ENCODE measurements at places on chromosomes 5 and 9.

DNA sequence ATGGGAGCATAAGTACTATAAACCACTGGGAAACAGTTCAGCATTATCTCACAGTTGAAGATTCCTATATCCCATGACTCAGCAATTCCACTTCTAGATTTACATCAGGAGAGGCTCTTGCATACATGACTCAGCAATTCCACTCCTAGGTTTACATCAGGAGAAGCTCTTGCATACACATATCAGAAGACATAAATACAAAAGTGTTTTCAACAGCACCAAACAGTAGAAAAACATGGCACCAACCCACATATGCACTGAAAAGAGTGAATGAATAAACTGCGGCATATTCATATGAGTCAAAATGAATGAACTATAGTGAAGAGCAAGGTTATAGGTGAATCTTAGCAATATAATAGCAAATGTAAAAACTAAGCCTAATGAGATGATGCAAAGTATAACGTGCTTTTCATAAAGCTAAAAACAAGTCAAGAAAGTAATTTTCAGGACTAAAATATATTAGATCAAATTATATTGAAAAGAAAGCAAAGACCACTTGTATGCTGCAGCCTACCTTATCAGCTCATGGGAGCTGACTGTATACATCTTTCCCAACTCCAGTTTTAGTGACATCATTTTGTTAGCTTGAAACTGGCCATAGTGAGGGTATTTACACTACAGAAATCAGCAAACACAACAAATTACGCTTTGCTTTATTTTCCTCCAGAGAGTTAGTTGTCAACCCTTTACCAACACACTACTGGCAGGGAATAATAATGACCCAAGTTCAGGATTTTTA, 95.8 kb downstream of the ANKRD18B start:
- no peak for DNase-seq

DNA sequence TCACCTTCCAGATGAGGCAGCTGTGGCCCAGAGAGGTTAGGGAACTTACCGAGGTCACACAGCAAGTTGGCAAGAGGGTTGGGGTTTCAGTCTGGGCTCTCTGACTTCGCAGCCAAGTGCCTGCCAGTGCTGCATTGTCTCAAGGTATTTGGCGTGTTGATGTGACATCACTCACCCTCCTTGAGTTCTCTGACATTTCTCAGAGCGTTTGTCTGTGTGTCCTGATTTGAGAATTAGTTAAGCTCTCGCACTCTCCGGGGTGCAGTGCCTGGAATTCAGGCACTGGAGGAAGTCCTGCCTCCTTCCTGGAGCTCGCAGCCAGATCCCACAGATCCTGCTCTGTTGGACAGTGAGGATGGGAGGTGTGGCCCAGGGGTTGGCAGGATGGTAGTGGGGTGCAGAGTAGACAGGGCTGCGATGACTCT, 25.7 kb downstream of the WWC1 start:
- no peak for DNase-seq

GRCh38 chr9:32735476-32735875, 47.9 kb upstream of the TMEM215 start:
- DNase-seq = no peak

GRCh38 chr9:134592018-134592818, 49.4 kb upstream of the COL5A1 start:
- DNase-seq = peak; percentile 36

GRCh38 chr5:177015156-177015555, 7.3 kb upstream of the ZNF346 start:
- DNase-seq = no peak

DNA sequence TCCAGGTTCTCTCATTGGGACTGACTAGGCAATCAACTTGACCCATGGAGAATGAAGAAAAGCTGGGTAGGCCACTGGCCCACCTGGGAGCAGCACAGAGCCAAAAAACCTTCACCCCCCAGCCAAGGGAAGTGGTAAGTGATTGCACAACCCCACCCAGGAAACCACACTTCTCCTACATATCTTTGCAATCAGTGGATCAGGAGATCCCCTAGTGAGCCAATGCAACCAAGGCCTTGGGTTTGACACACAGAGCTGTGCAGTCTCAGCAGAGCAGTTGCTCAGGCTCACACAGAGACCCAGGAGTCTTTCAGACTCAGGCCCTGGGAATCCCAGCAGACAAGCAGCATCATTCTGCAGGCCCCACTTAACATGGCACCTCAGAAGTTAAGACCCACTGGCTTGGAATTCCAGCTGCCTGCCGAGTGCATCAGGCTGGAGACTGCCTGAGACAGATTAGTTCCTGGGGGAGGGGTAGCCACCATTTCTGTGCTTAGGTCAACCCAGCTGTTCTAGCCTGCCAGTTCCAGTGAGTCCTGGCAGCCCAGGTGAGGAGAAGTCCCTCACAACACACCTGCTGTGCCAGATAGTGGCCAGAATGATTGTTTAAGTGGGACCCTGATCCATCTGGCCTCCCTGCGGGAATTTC, 136.4 kb downstream of the SAXO1 start:
- peak; percentile 63 for DNase-seq

GRCh38 chr5:40875958-40876357, 33.3 kb upstream of the C7 start:
- no peak for DNase-seq

GRCh38 chr5:107985144-107985543, 314.4 kb upstream of the EFNA5 start:
- DNase-seq = no peak

DNA sequence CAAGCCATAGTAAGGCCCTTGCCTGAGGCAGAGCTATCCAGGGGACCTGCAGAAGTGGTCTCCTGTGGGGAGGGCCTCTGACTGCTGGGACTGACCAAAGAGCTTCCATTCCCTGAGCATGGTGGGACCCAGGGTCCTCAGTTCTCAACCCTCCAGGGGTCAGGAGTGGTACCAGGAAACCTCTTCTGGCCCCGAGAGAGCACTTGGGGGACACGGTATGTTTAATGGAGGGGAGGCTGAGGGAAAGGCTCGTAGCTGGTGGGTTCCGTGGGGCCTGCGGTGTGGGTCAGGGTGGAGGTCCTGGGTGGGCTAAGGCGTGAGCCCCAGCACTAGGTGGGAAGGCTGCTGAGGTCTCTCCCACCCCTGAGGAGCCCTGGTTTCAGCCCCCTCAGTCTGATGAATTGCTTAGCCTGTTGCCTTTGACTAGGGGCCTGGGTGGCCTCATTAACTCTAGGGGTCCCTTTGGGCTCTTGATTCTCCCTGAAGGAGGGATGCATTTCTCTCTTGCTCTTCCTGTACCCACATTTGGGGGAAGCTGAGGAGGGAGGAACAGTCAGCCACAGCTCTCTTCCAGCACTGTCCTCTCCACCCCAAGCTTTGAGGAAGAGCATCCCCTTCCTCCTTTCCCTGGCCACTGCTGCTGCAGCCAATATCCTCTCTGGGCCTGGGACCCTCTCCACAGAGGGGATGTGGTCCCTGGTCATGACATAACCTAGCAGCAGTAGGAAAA, 34.0 kb downstream of the CSF1R start:
- DNase-seq = no peak

DNA sequence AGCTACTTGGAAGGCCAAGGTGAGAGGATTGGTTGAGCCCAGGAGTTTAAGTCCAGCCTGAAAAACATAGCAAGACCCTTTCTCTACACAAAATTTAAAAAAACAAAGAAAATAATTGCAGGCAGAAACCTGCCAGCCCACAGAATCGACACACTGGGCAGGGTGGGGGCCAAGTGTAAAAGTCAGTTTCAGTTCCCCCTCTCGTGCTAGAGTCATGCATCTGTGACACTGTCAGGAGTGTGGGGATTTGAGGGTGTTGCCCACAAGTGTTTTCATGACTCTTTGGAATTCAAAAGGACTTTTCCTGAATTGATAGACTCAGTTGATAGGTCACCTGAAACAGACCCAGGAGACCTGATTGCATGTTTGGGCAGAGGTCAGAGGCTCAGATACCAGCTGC, 47.6 kb downstream of the PRRC2B start:
- DNase-seq = no peak

- no peak for DNase-seq
Observed at GRCh38 chr5:14757850-14758249, 93.3 kb downstream of the OTULIN start.

DNA sequence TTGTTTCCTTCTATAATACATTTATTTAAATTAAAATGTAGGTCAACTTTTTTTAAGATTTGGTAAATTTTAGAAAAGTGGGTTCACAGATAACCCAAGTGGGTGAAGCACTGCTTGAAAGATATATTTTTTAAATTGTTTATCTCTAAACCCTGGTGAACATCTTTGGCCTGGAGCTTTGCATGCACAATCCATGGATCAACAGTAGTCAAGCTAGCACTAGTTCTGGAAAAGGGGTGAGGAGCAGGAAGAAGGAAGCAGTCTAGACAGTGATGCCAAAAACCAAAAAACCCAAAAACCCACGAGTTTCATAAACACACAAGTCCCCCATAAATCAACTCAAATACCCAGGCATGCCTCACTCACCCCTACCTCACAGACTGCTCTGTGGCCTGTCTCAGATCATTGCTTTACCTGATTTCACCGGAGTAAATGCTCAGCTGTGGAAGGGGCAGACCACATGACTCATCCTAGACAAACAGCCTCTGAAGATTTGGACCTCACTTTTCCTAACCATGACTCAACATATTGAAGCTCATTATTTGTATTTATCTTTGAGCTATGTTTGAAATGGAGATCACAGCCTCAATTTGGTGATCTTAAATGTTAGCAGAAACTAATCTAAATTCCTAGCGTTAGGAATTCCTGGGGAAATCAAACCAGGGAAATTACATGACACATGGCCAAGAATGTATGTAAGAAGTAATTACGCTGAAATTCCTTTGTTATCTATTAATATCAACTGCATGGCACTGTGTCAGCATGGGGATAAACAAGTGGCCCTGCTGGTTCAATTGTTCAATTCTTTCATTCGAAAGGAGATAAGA, 149.6 kb downstream of the ZNF608 start:
- no peak for DNase-seq

GRCh38 chr5:14357441-14357840, 214.3 kb downstream of the TRIO start:
- no peak for DNase-seq

DNA sequence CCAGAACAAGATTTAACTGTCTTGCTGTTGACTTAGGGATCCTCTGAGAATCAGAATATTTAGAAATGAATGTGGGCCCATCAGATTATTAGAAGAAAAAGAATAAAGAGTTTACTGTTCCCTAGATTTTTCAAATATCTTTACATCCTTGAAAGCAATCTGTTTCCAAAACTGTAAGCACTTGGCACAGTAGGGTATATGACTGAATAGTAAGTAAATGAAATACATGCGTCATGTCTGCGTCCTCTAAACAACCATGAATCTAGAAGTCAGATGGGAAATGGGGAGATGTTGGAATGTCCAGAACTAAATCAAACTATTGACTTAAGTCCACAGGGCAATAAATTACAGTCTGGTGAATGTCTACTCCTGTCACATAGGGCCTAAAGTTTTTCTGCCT, 26.1 kb downstream of the TTC23L start:
- no peak for DNase-seq

DNA sequence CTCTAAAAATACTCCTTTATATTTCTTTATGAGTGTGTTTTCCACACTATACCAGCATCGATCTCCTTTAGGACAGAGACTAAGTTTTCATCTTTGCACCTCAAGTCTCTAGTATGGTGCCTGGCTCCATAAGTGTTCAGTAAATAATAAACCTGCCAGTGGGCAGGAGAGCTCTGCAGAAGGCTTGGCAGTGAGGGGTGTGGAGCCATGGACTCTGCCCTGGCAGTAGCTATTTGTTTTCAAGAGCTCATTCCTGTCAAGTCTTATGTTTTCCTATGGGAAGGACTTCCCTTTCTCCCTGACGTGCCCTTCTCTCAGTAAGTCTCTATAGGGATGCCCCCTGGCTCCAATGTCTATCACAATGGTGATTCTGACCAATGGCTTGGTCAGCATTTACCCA, 252.2 kb downstream of the PIK3R1 start:
- DNase-seq = no peak

DNA sequence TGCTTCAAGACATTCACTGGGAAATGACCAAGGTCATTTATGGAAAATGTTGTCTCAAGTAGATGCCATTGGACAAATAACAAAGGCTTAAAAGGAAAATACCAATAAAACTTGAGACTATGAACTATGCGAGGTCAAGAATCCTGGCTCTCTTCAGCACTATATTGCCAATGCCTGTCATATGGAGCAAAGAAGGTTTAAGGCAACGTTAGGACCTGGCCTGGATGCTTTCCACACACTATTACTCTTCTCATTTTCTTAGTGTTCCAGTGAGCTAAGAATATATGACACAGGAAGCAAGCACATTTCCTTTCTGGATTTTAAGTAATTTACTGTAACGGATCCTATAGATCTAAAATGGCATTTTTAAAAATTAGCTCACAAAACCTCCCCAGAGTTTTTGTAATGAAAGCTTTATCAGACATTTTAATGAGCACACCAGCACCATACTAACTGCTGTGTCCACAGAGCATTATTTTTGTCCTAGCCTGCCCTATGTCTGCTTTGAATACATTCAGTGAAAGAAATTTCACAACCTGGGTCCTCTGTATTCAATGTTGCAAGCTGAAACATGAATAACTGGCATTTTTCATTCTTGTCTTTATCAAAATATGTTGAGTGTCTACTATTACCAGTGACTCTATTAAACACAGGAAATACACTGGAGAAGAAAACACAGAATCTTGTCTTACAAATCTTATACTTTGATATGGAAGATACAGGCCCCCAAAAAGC, 315.6 kb downstream of the CETN3 start:
- DNase-seq = no peak

GRCh38 chr9:82490019-82490499, 501.5 kb downstream of the SPATA31D1 start:
- no peak for DNase-seq

DNA sequence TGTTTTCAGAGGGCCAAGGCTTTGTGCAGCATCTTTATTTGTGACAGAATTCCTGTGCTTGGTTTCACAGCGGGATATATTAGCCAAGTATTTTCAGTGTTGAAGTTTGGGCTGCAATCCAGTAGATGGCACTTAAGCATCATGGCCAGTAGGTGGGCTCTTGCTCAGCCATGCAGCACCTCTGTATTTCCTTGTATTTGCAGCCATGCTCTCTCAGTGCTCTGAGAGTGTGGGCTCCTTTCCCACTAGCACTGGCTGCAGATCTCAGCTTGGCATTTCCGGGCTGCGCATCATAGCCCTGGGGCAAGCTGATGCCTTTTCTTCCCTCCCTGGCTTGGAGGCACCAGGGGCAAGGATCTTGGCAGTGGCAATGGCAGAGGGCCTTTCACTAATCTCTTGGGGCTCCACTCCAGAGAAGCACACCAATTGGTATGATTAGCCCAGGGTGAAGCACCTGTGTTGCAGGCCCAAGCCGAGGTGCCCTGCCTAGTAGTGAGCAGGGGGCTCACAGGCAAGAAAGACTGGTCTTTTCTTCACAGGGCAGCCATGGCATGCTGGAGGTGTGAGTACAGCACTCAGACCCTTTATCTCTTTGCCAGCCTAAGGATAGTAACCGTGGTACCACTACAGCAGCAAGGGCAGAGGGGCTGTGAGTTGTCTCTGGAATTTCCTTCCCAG, 48.3 kb downstream of the SLCO6A1 start:
- DNase-seq = no peak

GRCh38 chr9:84554069-84554664, 115.4 kb upstream of the NTRK2 start:
- DNase-seq = peak; percentile 26

- DNase-seq = no peak
Observed at GRCh38 chr5:7884491-7885267, 15.7 kb downstream of the MTRR start.

Data from activated CD4-positive, alpha-beta T cell treated with anti-CD3 and anti-CD28 coated beads, Interleukin-2, amount 10 ng/mL, durations not matched to agents 24 days and 14 days (primary cell).